ENCODE measurements at places on chromosomes 5 and 9.

DNA sequence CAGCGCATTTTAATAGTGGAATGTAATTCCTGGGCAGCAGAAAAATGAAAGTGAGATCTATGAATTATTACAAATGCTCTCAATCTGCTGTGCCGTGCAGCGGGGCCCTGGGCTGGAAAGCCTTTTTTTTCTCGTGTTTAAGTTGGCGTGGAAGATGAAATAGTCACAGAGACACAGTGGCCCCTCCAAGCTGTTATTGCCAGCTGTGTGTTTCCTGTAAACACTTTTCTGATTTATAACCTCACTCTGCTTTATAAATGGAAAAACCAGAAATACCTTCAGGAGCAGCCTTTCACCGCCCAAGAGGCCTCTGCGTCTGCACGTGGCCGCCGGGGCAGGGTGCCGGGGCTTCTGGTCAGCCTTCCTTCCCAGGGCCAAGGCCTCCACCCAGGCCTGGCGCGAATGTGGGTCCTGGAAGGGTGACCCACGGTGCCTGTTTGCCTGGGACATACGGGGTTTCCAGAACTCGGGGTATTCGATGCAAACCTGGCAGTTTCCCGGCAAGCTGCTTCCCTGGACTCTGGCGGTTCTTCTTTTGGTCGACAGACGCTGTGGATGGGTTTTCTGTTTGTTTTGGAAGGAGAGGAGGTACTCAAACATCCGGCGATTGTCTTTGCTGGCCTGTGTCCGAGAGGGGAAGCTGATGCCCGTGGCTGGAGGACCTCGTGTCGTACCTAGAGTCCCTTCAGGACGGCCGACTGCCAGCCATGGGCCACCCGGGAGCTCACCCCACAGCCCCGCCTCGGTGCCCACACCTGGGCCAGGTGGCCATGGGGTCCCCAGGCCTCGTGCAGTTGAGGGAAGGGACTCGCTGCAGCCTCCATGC lies 256.7 kb downstream of the PARP8 start:
- DNase-seq, result no peak

DNA sequence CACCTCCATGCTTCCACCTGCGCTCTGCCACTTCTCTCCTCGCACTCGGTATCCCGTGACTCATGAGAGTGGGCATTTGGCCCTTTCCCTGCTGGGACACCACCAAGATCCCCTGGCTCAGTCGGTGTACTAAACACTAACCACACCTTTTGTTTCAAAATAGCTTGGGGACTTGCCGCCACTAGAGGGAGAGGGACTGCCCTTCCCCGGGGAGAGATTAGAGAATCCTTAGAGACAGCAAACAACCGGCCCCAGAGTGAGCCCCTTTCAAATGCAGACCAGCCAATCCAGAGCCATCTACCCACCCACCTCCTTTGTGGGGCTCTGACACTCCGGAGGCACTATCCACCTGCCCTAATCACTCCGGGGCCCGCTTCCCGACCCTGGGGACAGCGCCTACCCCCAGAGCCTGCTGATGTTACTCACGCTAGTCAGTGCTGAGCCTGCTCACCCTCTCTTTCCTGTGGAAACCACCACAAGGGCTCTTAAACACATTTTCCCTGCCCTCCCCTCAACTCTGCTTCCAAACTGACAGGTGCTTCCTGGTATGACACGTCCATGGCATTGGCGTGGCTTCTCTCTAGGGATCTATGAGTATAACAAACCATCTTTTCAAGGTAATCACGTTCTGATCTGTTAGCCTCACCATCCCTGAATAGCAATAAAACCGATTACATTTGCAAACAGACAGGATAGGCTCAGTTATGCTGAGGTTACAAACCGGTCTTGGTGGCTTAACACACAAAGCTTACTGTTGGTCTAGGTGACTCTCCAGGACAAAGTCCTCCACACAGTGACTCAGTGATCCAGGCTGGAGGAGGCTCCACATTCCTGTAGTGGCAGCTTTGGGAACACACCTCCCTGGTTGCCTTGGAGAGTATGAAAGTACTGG lies 180.1 kb upstream of the MVB12B start:
- DNase-seq, result peak; percentile 36

GRCh38 chr5:76893294-76893693 lies 43.5 kb downstream of the S100Z start:
- DNase-seq, result no peak

DNA sequence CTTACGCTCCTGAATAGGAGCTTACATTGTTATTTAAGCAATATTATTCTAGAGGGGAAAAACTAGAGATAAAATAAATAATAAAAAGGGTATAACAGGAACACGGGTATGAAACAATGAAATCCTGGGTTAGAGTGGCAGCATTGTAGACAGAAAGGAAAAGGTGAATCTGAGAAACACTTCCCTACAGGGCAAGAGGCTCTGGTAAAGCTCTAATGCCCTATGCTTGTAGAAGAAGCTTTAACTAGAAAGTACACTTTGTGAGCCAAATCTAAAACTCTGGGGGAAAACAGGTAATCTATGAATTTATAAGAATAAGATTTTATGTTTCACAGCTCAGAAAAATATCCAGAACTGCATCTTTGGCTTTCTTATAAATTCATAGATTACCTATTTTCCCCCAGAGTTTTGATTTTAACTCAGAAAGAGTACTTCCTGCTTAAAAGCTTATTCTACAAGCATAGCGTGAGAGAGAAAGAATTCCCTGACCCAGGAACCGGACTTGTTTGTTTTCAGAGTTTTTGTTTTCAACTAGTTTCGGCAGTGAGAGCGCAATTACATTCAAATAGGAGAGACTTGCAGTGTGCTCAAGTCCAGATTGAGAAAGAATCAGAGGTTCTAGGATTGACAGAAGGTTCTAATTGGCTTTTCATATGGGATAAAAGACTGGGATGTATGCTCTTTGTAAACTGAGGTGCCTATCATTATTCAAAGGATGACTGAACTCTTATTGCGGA lies 651.0 kb upstream of the RORB start:
- DNase-seq, result no peak

DNA sequence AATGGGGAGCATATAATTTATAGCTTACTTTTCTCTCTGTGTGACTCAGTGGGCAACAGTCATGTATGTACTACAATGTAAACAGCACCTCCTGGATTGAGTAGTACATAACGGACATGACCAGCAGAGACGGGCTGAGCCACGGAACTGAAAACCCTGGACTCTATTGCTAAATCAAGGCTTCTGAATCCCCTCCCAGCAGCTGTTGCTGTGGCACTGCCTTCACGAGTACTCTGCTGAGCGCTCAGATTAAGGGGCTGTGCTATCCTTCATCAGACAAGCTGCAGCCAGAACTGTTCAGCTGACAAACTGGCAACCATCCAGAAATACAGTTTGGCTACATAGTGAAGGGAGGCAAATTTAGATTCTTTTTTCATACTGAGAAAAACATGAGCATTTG lies 131.3 kb upstream of the CCDC180 start:
- peak; percentile 29 for DNase-seq

GRCh38 chr5:162624110-162624509 lies 556.5 kb downstream of the GABRG2 start:
- no peak for DNase-seq

DNA sequence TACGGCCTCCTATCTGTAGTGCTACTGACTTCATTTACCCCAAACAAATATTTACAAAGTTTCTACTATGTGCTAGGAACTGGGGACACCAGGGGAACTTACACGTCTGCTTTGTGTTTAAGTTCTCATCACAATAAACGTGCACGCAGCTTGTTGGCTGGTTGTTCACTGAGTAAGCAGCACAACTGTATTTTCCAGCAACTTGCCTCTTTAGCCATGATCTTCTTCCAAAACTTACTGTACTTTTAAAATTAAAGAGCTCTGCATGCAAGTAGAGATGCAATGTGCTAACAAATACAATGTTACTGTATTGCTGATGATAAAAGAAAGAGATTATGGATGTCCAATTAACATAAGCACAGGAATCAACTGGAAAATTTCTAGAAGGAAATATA lies 62.8 kb downstream of the RAPGEF1 start:
- DNase-seq, result no peak

GRCh38 chr5:36236801-36237200 lies 4.9 kb downstream of the NADK2 start:
- no peak for DNase-seq

DNA sequence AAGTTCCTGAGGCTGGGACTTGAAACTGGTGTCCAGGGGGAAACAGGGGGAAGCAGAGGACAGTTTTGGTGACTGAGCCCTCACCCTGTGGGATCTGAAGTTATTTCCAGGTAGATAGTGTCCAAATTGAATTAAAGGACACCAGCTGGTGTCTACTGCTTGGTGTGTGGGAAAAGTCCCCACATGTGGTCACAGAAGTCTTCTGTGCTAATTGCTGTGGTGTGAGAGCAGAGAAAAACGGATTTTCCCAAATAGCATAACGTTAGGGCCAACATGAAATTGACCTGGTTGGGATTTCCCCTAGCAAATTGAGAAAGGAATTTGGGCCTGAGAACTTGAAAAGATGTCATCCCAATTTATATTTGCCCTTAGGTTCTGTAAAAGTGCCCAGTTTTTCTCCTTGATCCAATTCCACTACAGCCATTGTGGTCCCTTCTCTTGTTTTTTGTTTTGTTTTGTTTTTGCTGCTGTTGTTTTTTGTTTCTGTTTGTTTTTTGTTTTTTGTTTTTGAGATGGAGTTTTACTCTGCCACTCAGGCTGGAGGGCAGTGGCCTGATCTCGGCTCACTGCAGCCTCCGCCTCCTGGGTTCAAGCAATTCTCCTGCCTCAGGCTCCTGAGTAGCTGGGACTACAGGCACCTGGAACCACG lies 5.6 kb upstream of the STARD4 start:
- DNase-seq, result no peak

DNA sequence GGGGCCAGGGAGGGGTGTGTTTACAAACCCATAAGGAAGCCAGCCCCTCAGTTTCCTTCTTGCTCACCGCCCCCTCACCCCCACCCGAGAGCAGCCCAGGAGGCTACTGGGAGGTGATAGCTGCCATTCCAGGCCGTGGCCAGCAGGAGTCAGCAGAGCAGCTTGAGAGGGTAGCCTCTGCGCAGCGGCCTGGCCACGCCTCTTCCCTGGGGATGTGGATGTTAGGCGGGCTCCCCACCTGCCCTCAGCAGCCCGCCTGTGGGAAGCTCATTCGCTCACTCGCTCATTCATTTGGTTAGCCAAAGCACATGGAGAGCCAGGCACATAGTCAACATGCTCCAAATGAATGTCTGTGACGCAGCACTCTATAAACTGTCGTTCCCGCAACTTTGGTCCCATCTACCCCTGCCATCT lies 6.1 kb upstream of the DPM2 start:
- peak; percentile 81 for DNase-seq

- no peak for DNase-seq
These were observed 76.2 kb upstream of the COL5A1 start for GRCh38 chr9:134565316-134565915.

DNA sequence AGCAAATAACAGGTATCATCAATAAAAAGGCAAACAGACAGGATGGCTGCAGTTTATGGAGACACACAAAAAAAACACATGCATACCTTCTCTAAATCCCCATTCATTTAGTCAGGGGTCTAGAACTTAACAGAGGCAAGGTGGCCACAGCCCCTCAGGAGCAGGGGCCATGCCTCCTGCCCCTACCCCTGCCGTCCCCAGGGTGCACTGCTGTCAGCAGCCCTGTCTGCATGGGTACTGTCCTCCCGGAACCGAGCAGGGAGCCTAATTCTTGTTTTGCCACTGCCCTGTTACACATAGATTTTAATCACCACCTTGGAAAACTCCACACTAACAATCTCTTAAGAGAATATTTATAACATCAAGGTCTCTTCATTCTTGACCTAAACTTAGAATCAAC lies 39.0 kb downstream of the ADAMTS12 start:
- DNase-seq, result no peak

DNA sequence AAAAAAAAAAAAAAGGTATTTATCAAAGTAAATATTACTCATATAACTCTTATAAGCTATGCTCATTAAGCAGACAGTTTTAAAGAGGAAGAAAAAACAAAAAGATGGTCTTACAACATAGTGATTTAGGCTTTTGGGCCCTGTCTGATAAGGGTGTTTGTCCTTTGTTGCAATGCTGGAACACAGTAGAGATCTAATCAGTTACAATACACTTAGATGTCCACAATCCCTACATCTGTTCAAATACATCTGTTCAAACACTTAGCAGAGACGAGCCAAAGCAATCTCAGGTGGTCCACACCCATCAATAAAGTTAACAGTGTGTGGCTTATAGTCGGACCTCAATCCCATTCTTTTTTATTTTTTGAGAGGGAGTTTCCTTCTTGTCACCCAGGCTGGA lies 11.0 kb downstream of the PRXL2C start:
- DNase-seq, result no peak

GRCh38 chr5:74648835-74649293 lies 8.3 kb upstream of the ENC1 start:
- peak; percentile 73 for DNase-seq

GRCh38 chr5:176844706-176845391 lies 34.5 kb downstream of the UNC5A start:
- peak; percentile 56 for DNase-seq

DNA sequence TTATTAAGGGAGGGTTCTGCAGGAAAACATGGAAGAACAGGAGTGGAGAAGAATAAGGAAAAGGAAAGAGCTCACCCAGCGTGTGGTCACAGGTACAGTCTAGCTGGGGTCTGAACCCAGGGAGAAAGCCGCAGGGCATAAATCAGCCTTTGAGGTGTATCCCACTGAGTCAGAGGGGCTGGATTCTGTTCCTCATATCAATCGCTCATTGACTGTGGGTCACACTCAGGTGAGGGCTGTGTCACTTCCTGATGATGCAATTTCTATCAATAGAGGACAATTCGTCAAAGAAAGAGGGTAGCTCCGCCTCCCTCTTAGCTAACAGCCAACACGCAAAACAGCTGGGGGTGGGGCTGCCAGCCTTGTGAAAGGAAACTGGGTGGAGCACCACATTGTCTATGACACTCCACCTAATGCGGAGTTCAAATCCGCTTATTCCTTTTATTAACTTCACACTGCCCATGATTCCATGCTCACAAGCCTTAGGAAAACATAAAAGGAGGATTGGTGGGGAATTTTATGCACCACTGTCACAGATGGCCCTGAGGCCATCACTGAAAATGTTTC lies 176.2 kb downstream of the ICE1 start:
- DNase-seq, result peak; percentile 45

GRCh38 chr9:125654121-125654520 lies 52.9 kb downstream of the MAPKAP1 start:
- no peak for DNase-seq

DNA sequence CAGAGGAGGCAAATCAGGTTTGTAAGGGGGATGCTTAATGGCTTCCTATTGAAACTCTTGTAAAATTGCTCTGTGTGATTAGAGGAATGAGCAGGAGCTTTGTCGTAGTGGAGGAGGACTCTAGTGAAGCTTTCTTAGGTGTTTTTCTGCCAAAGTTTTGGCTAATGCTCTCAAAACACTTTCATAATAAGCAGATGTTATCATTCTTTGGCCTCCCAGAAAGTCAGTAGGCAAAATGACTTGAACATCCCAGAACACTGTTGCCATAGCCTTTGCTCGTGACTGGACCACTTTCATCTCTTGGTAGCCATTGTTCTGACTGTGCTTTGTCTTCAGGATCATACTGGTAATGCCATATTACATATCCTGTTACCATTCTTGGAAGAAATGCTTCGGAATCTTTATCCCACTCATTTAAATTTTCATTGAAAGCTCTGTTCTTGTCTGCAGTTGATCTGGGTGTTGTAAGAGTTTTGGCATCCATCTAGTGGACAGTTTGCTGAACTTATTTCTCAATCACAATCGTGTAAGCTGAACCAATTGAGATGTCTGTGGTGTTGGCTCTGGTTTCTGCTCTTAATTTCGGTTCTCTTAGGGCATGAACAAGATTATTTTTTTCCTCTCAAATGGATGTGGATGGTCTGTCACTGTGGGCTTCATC lies 187.6 kb downstream of the COMMD10 start:
- no peak for DNase-seq

GRCh38 chr5:14706615-14707021 lies 42.1 kb downstream of the OTULIN start:
- DNase-seq, result no peak
